Activated T-cell treated with anti-CD3 and anti-CD28 coated beads, Interleukin-2, amount 50 U/mL, for 72 hours (primary cell): ENCODE measurements at places on chromosomes 6 and 20.

DNA sequence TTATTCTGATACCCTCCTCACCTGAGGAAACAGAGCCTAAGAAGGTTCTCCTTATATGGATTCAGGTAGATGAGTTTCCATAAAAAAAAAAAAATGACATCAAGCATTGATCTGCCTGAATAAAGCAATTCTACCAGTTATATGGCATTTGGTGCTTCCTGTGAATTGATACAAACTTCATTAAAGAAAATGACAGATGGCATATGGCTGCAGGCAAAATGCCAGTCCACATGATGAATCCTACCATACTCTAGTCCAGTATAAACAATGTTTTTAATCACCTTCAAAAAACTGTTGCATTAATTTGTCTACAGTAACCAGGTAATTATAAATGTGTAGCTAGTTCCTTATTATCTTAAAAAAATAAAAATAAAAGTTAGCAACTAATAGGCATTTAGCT is 559.2 kb upstream of the FLRT3 start:
- H3K27me3 ChIP-seq, result no peaks in the 10 kb centered on the region
- H3K4me3 ChIP-seq, result no peak overlapping the region
- no peak for DNase-seq
- H3K36me3 ChIP-seq, result no peaks in the 10 kb centered on the region
- H3K27ac ChIP-seq, result no peak overlapping the region

DNA sequence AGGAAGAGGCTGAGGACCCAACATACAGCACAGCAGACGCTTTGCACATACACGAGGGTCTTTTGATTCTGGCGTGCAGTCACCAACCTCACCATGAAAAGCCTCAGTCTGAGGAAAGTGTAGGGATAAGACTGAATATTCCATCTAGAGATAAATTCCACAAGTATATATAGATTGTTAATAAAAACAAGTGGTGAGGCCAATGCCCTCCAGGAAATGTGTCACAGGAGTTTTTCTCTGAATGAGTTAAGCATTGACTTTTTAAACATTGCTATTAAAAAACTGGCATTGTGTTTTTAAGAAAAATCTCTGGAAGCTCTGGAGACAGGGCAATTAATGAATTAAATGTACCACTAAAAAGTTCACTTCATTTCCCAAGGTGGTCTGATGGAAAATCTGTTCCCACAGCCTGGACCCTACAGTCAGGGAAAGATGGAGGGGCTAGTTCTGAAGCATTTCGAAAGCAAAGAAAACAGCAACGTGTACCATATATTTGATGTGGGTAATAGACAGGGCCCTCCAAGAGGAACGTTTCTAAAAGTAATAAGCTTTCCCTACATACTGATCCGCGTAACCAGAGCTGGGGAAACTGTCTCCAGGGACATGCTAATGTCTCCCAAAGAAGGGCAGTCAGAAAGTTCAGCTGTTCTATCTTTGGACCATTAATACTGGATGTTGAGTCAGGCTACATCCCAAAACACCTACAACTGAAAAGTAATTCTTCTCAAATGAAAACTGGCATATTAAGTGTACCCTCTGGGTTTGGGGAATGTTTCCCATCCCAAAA is 301.1 kb downstream of the FOXC1 start:
- DNase-seq, result no peak
- no peaks in the 10 kb centered on the region for H3K27me3 ChIP-seq
- no peaks in the 10 kb centered on the region for H3K36me3 ChIP-seq
- H3K4me1 ChIP-seq, result no peaks in the 10 kb centered on the region
- H3K27ac ChIP-seq, result no peak overlapping the region

DNA sequence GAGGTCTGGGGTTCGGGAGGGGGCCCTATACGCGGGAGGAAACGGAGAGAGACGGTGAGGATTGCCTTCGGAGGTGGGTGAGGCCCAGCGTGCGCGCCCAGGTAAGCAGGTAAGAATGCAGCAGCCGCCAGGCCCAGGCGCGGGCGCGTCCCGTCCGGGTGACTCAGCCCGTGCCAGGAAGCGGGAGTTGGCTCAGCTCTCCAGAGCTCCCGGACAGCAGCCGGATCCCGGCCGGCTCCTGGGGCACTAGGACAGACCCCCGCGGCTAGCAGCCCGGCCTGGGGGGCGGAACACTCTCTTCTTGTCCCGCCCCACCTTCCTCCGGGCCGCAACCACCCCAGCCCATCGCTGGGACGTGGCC is 1.5 kb upstream of the MDFI start:
- no peak overlapping the region for H3K4me3 ChIP-seq
- H3K27ac ChIP-seq, result no peak overlapping the region
- peaks cover 64% of the 10 kb centered on the region for H3K27me3 ChIP-seq
- DNase-seq, result no peak
- peaks cover 6% of the 10 kb centered on the region for H3K4me1 ChIP-seq

- peak; percentile 40 for DNase-seq
- H3K27me3 ChIP-seq, result no peaks in the 10 kb centered on the region
- peaks cover 41% of the 10 kb centered on the region for H3K4me1 ChIP-seq
- H3K27ac ChIP-seq, result no peak overlapping the region
Measured at GRCh38 chr6:31791324-31792089, 4.0 kb downstream of the VARS1 start.

DNA sequence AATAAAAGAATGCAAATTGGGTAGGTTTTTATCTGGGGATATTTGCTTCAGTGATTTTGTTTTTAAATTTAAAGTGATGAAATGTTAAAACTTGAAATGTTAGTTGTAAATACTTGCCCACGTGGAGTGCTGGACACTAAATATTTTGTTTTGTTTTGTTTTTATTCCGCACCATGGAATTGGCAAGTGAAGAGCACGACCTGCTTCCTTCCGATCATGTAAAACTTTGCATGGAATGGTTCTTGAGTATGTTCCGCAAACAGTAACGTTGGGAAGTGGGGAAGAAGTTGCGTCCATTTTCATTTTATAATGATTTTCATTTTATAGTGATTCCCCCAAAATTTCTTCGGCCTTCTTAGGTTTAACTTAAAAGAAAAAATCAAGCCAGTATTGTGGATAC is 765 bp downstream of the IRAK1BP1 start:
- H3K4me1 ChIP-seq, result peaks cover 8% of the 10 kb centered on the region
- no peak for DNase-seq
- H3K36me3 ChIP-seq, result peaks cover 5% of the 10 kb centered on the region
- H3K27ac ChIP-seq, result peak overlapping the region; percentile 93
- H3K4me3 ChIP-seq, result peak overlapping the region; percentile 93

DNA sequence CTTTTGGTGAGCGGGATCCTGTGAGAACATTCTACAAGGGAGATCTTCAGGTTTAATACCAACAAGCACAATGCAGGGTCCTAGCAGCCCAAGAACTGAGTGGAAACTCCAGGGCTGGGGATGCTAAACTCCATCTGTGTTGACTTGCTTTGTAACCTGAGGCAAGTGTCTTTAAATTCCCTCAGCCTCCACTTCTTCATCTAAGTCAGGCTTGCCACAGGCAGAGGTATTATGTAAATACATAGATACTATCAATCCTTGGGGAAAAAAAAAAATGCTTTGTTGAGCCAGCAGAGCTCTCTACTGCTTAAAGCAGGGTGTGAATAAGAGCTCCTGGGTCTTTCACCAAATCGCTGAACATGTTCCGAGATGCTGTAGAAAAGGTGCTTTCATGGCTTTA is 114.2 kb upstream of the PHACTR1 start:
- no peaks in the 10 kb centered on the region for H3K4me1 ChIP-seq
- H3K27me3 ChIP-seq, result peaks cover 41% of the 10 kb centered on the region
- DNase-seq, result no peak

DNA sequence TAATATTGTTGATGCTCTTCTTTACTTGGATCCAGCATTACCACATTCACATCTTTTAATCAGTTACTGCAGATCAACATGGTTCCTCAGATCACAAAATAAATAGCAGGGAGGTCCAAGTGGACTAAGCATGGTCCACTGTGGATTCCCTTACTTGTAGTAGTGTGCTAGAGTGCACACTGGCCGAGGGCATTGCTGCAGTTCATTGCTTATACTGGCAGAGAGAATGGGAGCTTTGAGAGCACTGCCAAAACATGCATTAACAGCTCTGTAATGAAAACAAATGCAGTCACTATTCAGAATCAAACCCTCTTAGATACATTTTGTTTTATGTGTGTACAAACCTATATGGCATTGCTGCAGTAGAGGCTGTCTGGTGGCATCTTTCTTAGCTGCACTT is 471.5 kb downstream of the CD109 start:
- no peaks in the 10 kb centered on the region for H3K27me3 ChIP-seq
- H3K4me3 ChIP-seq, result no peak overlapping the region
- H3K4me1 ChIP-seq, result no peaks in the 10 kb centered on the region
- H3K36me3 ChIP-seq, result no peaks in the 10 kb centered on the region

DNA sequence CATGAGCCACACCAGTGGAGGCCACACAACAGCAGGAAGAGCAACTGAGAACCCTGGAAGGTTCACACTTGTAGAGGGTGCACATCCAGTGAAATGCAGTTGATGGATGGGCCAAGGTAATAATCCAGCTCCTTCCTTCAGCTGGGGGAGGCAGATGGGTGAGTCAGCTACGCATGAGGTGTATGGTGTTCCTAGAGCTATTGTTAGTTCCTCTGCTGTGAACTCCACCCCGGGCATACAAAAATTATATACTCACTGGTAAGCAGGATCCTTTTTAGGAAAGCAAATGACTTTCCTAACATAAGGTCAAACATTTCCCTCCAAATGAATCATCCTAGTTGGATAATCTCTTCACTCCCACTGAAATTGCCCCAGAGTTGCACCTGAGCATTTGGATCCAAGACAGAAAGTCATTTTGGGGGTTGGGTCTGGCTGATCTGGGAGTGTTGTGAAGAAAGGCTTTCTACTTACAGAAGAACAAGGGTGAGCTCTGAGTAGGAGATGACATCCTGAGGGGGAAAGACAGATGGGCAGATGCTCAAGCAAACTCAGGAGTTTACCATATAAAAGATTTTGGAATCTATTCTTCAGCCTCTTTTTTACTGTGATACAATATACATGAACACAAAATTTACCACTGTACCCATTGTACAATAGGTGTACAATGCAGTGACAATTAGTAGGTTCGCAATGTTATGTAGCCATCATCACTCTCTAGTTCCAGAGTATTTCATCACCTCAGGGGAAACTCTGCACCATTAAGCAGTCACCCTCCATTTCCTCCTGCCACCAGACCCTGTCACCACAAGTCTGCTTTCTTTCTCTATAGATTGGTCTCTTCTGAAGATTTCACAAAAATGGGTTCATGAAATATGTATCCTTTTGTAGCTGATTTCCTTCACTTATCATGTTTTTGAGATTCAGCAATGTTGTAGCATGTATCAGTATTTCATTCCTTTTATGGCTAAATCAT is 11.1 kb downstream of the HLA-F start:
- peak overlapping the region; percentile 52 for H3K27ac ChIP-seq
- no peaks in the 10 kb centered on the region for H3K36me3 ChIP-seq
- peaks cover 20% of the 10 kb centered on the region for H3K4me1 ChIP-seq
- no peak for DNase-seq
- H3K27me3 ChIP-seq, result no peaks in the 10 kb centered on the region
- H3K4me3 ChIP-seq, result no peak overlapping the region

DNA sequence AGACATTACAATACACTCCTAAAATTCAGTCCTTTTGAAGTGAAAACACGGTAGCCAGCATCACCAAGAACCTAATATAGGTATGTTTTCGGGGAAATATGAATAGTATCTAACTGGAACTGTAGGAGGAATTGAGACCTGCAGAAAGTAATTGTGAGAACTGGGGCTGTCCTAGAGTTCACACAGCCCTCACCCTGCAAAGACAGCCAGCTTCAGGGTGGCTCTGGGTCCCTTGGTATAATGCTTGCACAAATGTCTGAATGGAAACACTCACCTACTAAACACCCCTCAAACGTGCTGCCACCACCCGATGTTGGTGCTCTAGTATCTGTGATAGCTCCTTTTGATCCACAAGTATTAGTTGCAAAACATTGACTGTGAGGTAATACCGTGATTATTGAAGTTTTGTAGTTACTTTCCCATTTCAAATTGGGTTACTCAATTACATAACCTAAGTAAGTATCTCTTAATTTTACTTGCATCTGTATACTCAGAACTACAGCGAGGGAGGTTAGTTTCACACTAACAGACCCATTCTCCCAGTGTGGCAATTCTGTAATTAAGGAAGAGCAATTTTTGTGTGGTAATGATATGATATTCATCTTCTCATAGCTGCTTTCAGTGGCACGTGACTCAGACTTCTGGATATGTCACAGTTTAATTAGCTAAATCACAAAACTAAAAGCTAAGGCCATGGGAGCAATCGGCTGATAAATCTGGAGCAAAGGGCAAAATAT is 129.5 kb downstream of the INSM1 start:
- H3K27ac ChIP-seq, result peak overlapping the region; percentile 98
- H3K27me3 ChIP-seq, result no peaks in the 10 kb centered on the region
- DNase-seq, result no peak
- peaks cover 70% of the 10 kb centered on the region for H3K4me1 ChIP-seq
- H3K36me3 ChIP-seq, result peaks cover 4% of the 10 kb centered on the region

DNA sequence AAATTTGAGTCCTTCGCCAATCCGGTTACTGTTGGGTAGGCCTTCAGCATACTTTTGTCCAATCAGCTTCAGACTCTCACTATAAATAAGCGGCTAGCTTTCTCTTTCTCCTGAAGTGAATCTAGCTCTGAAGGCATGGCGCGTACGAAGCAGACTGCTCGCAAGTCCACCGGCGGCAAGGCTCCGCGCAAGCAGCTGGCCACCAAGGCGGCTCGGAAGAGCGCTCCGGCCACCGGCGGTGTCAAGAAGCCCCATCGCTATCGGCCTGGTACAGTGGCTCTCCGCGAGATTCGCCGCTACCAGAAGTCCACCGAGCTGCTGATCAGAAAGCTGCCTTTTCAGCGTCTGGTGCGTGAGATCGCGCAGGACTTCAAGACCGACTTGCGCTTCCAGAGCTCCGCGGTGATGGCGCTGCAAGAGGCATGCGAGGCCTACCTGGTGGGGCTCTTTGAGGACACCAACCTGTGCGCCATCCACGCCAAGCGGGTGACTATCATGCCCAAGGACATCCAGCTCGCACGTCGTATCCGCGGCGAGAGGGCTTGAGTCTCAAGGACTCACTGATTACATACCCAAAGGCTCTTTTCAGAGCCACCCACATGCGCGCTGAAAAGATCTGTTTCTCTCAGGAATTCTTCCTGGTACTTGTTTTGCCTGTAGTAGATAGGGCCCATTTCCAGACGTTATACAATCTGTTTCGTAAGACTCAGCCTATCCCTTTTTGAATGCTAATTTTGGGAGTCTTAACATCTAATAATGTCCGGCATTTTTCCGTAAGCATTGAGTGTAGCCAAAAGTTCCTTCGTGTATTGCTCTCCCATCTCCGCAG is 102.0 kb downstream of the OR2B2 start:
- peak; percentile 84 for DNase-seq
- H3K4me3 ChIP-seq, result peak overlapping the region; percentile 100
- H3K4me1 ChIP-seq, result peaks cover 79% of the 10 kb centered on the region
- H3K27me3 ChIP-seq, result no peaks in the 10 kb centered on the region

GRCh38 chr6:141309295-141309694 is 823.4 kb upstream of the GJE1 start:
- DNase-seq, result peak; percentile 6
- no peak overlapping the region for H3K27ac ChIP-seq
- no peak overlapping the region for H3K4me3 ChIP-seq

DNA sequence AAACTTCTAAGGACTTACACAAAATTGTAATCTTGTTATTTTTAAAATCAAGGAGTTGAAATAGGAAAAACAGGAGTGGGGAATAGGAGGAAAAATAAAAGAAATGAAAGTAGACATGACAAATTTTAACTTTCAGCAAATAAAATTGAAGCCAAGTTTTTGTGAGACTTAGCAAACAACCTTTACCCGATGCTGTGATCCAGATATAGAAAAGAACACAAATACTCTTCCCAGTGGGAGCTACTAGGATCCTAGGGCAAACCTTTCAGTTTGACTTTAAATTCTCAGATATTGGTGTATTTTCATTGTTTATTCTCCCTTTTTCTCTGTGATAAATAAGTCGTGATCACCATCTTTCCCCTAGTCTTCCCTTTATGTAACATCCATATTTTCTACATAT is 968.7 kb upstream of the CITED2 start:
- H3K27ac ChIP-seq, result no peak overlapping the region
- DNase-seq, result no peak
- H3K4me3 ChIP-seq, result no peak overlapping the region
- no peaks in the 10 kb centered on the region for H3K4me1 ChIP-seq
- peaks cover 6% of the 10 kb centered on the region for H3K27me3 ChIP-seq
